ENCODE measurements at places on chromosomes 5 and 9.

GRCh38 chr5:134149571-134150303 lies 27.0 kb downstream of the SKP1 start:
- peaks cover 82% of the 10 kb centered on the region for H3K36me3 ChIP-seq
- no peak overlapping the region for H3K4me3 ChIP-seq
- DNase-seq, result no peak
- H3K27ac ChIP-seq, result peak overlapping the region; percentile 26
- peaks cover 56% of the 10 kb centered on the region for H3K4me1 ChIP-seq

GRCh38 chr9:13324988-13325387 lies 45.5 kb upstream of the MPDZ start:
- no peak for DNase-seq
- no peaks in the 10 kb centered on the region for H3K27me3 ChIP-seq
- no peaks in the 10 kb centered on the region for H3K36me3 ChIP-seq
- no peak overlapping the region for H3K27ac ChIP-seq
- no peak overlapping the region for H3K4me3 ChIP-seq

DNA sequence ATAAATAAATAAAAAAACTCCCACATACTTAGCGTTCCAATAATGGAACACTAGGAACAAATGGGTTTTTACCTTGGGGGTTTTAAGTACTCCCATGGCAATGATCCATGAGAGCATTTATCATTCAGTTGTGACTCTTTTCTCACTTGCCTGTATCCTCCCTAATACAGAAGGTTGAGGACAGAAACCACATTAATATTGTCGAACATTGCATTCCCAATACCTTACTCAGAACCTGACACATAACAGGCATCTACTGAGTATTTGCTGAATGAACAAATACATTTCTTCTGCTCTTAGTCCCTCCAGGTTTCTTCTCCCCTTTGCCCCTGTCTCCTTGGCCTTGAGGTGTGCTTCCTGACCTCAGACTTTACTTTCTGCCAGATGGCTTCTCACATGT lies 175.9 kb downstream of the CEMIP2 start:
- H3K27me3 ChIP-seq, result peaks cover 4% of the 10 kb centered on the region
- H3K36me3 ChIP-seq, result no peaks in the 10 kb centered on the region
- no peak overlapping the region for H3K4me3 ChIP-seq
- no peaks in the 10 kb centered on the region for H3K4me1 ChIP-seq
- DNase-seq, result no peak
- no peak overlapping the region for H3K27ac ChIP-seq

DNA sequence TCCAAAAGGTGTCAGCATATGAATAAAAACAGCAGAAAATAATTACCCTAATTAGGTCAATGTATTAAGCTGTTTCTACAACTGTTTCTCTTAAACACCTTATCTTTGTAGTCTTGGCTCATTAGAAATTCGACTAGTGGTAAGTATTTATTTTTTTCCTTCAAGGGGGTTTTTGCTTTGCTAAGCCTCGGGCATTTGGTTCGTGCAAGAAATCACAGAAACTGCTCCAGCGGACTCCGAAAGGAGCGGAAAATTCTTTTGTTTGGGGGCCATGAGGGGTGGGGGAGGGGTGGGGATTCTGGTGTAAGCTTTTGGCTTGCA lies 757 bp downstream of the ZBED3 start:
- peaks cover 6% of the 10 kb centered on the region for H3K27me3 ChIP-seq
- H3K4me3 ChIP-seq, result peak overlapping the region; percentile 80
- peaks cover 15% of the 10 kb centered on the region for H3K4me1 ChIP-seq
- H3K27ac ChIP-seq, result no peak overlapping the region
- no peak for DNase-seq

DNA sequence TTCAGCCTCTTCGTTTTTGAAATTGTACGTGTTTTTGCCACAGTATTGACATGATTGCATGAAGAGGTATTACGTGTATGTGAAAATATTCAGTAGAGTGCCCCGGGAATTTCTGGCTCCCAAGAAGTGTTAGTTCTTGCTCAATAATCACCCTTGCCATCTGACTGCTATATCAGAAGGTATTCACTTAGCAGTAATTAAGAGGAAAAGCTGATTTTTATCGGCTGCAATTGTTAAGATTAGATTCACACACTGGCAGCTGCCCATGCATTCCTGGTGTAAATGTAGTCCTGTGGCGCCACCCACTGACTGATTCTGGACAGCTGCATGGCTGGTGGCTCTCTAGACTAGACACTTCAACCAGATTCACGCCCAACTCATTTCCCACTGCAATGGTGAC lies 440.1 kb upstream of the ADAMTS16 start:
- H3K4me3 ChIP-seq, result no peak overlapping the region
- no peaks in the 10 kb centered on the region for H3K4me1 ChIP-seq
- no peak overlapping the region for H3K27ac ChIP-seq
- no peak for DNase-seq
- H3K36me3 ChIP-seq, result no peaks in the 10 kb centered on the region

- H3K27me3 ChIP-seq, result no peaks in the 10 kb centered on the region
- no peaks in the 10 kb centered on the region for H3K4me1 ChIP-seq
- no peak for DNase-seq
- no peaks in the 10 kb centered on the region for H3K36me3 ChIP-seq
- no peak overlapping the region for H3K27ac ChIP-seq
Measured at GRCh38 chr9:38017885-38018186, 51.2 kb downstream of the SHB start.

DNA sequence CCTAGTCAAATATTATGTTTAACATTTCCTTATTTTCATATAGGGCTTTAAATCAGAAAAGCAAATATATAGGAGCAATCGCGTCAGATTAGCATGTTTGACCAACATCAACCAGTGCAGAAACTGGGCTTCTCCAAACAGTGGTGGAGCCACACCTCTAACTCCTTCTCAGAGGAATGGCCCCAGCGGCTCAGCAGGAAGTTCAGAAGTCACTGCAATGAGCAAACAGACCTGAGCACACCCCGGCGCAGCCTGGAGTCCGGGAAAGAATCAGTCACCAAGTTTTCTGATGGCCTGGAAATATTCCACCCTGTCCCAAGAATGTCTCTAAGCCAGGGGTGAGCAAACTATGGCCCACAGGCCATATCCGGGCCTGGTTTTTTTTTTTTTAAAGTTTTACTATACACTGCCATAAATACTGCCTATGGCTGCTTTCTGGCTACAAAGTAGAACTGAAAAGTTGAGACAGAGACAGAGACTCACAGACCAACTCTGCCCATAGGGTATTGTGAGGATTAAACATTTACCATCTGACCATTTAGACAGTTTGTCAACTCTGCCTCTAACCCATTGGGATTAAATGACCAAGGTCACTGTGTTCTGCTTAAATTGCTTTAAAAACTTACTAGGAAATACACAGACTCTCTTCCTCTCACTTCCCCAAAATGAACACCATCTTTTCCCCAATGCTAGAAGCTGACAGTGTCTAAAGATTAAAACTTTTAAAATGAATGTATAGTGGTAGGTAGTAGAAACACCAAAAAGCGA lies 5.4 kb downstream of the GOLM1 start:
- H3K27me3 ChIP-seq, result peaks cover 23% of the 10 kb centered on the region
- H3K4me3 ChIP-seq, result no peak overlapping the region
- no peak overlapping the region for H3K27ac ChIP-seq
- no peaks in the 10 kb centered on the region for H3K36me3 ChIP-seq
- no peak for DNase-seq

DNA sequence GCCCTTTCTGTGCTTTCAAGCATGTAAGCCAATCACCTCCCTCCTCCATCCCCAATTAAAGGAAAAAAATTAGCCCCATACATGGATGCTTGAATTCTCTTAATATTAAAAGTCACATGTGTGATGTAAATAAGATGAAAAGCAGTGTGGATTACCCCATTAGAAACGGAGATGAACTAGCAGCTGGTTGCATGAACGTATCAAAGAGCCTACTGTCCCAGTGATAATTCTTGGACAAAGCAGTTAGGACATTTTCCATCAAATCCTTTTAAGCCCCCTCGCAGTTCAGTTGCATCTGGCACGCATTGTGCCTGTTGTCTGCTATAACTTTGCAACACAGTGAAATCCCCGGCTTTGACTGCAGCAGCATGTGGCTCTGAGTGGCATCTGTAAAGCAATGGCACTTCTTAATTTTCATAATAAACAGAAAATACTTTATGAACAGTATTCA lies 285.6 kb downstream of the FBXL7 start:
- H3K4me3 ChIP-seq, result no peak overlapping the region
- no peaks in the 10 kb centered on the region for H3K27me3 ChIP-seq
- no peak for DNase-seq
- H3K4me1 ChIP-seq, result no peaks in the 10 kb centered on the region
- H3K36me3 ChIP-seq, result no peaks in the 10 kb centered on the region

- H3K4me1 ChIP-seq, result no peaks in the 10 kb centered on the region
- no peaks in the 10 kb centered on the region for H3K27me3 ChIP-seq
- DNase-seq, result no peak
- no peak overlapping the region for H3K4me3 ChIP-seq
Measured at GRCh38 chr5:72949481-72949880, 6.4 kb upstream of the FCHO2 start.

DNA sequence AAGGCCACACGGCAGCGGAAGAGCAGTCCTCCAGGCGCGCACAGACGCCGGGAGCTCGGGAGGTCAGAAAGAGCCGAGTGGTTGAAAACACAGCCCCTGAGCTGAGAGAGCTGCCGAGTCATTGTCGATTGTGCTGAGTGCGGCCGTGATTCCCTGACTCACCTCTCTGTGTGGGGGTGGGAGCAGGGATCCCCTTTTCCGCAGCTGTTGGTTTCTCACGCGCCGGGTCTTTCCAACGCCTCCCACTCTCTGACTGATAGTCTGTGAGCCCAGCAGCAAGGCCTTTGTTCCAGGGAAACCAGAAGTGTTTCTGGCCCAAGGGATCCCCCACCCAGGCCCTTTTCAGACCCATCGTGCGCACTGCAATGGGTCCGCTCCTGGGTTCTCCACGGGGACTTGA lies 97.3 kb downstream of the MRPL36 start:
- H3K36me3 ChIP-seq, result no peaks in the 10 kb centered on the region
- no peaks in the 10 kb centered on the region for H3K4me1 ChIP-seq
- DNase-seq, result no peak
- H3K27ac ChIP-seq, result no peak overlapping the region

DNA sequence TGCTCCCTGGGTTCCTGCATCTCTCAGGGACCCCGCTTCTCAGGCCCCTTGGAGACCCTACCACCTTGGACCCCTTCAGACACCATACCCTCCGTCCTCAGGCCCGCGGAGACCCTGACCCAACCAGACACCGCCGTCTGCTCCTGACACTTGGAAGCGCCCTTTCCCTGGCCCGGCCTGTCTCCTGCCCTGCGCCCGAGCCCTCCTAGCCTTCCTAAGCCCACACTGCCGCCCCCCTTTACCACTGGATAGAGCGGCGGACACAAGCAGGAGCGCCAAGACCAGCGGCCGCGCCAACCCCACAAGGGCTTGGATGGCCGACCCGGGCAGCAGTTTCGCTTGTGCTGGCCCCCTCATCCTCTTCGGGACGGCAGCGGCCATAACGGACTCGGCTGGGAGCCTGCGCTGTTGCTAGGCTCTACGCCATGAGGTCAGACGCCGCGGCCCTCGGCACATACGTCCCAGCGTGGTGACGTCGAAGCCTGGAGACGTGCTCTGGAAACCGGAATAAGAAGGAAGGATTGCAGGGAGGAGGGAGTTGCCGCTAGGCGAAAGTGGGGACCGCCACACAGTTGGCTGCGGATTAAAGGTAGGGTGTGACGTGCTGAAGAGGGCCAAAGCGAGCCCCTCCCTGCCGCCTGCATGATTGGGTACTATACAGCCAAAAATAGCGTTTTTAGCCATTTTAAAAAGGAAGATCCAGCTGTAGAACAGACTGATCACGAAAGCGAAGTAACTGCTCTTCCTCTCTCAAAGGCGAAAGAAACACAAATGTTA lies at the start of gene C5orf15:
C5orf15 (minus strand) TSS at position 422 of the 777 bp plus-strand sequence; CDS start at position 381, 41 bp downstream.
- H3K4me3 ChIP-seq, result peak within 1 kb of the TSS; percentile 95
- peaks cover 20% of the 10 kb centered on the region for H3K4me1 ChIP-seq
- DNase-seq, result peak; percentile 74
- peaks cover 5% of the 10 kb centered on the region for H3K36me3 ChIP-seq

- no peak overlapping the region for H3K27ac ChIP-seq
- no peaks in the 10 kb centered on the region for H3K27me3 ChIP-seq
- H3K4me1 ChIP-seq, result peaks cover 94% of the 10 kb centered on the region
- peaks cover 74% of the 10 kb centered on the region for H3K36me3 ChIP-seq
Measured at GRCh38 chr9:92971121-92971520, 23.8 kb downstream of the FGD3 start.

All from CD4-positive, alpha-beta T cell (primary cell).